ENCODE measurements at places on chromosomes 4 and X.
A peak's percentile ranks its signal among the peaks of the same experiment; 100 is the strongest.

- no peak for DNase-seq
These were observed 105.2 kb upstream of the STX18 start for GRCh38 chr4:4647041-4647440.

DNA sequence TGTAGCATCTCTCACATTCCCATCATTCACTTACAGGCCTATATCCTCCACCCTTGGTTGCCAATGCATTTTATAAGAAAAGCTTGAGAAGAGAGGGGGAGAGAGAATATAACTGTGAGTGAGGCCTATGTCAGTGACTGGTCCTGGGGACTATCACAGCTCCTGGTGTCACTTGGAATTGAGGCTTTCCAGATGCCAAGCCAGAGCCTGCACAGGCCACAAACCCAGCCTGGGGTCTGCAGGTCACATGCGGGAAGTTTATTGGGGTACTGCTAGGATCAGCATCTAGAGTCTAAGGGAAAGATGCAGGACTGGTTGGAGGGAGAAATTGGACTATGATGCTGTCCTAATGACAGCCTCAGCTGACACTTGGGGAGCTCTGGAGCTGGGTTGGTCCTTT, 47.6 kb downstream of the RTL5 start:
- no peak for DNase-seq

DNA sequence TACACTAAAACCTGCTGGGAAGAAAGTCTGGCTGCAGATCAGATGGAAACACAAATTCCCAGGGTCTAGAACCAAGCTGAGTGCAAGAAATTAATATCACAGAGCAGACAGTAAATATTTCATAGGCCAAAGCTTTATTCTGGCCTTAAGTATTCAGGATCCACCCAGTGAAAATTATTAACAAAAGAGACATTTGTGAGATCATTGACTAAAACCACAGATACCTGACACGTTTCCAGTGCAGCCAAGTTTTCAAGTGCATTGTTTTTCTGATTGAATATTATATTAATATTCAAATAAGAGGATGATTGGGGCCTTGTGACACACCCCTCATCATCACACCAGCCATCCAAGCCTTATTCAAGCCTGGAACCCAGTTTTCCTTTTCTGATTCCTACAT, 10.3 kb downstream of the ELOVL6 start:
- no peak for DNase-seq

GRCh38 chr4:127335073-127335620, 297.6 kb upstream of the INTU start:
- DNase-seq = no peak

DNA sequence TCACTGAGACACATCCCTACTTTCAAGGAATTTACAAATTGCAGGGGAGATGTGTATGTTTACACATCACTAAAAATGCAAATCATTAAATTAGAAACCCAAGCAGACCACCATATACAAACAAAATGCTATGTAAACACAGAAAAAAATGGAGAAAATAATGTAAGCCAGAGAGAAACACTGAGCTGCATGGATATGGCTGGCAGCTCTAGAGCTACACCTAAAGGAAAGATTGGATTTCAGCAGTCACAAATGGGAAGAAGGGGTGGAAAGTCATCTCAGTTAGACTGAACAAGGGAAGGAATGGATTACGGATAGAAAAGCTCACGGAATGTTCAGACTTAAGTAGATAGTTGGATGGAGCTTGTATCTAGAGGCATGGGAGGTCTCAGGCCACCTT, 186.3 kb downstream of the MOSPD2 start:
- DNase-seq = no peak

- no peak for DNase-seq
These were observed 236.1 kb downstream of the FBXO8 start for GRCh38 chr4:174047363-174047762.

GRCh38 chrX:13212191-13212651, 107.6 kb downstream of the ATXN3L start:
- no peak for DNase-seq

DNA sequence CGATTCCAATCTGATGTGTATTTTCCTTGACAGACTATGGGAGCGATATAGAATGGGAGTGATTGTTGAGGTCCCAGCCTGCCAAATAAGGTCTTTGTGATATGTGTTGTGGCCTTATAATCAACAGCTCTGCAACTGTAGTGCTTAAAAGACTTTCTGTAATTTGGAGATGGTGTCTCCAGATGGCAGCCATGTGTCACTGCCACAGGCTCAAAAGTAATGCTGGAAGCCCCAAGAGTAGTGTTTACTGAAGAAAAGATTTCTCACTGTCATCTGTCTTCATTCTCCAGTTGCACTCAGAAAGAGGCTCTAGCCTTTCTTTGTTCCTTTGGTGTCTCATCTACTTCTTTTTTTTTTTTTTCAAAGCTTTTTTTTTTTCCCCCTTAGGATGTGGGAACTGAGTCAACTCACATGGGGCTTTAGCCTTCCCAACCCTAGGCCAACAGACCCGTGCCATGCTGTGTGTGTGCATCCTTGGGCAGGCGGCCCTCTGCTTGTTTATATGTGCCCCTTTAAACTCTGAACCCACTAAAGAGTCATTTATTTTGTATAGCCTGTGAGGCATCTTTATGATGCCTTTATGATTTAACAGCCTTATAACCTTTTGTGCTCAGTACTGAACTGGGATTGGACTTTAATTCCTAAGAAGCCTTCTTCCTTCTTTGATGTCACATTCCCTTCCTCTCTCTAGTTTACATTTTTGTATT, 15.6 kb downstream of the SRPX2 start:
- no peak for DNase-seq

DNA sequence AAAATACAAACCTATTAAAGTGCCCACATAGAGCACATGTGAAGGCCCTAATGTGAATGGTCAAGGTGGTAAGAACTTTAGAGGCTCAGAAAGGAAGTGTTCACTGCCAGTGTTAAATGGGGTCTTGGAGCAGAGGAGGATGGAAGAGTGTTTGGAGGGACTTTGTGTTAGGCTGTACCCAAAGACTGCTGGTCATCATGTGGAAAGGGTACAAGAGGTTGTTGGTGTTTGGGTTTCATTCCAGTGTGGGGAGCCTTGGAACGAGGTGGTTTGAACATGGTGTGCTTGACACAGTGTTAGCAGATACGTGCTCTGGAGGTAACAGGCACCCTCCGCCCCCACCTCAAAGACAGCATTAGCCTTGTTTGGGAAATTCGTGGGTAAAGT, 73.1 kb downstream of the RAPGEF2 start:
- no peak for DNase-seq

GRCh38 chr4:157014621-157015591, 43.3 kb upstream of the PDGFC start:
- no peak for DNase-seq

DNA sequence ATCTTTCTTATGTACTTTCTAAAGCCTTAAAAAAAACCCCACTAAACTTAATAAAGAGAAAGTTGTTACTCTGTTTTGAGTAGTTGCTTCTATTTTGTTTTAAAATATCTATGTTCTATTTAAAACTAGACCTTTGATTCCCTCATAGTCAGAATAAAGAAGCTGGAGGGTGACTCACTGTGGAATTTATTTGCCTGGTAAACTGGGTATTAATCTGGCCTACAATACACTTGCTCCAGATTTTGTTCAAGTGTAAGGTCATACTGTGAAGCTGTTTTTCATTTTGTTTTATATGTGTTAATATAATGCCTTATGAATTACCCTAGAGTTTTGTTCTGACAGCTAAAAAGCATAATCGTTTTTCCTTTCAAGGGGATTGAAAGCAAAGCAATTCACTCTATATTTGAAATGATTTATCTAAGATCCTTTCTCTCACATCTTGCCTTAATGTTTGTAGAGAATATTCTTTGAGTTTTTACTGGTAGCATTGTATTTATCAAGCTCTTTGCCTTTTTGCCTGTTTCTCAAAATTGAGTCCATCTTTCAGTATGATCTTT, 277.4 kb upstream of the PITX2 start:
- no peak for DNase-seq

DNA sequence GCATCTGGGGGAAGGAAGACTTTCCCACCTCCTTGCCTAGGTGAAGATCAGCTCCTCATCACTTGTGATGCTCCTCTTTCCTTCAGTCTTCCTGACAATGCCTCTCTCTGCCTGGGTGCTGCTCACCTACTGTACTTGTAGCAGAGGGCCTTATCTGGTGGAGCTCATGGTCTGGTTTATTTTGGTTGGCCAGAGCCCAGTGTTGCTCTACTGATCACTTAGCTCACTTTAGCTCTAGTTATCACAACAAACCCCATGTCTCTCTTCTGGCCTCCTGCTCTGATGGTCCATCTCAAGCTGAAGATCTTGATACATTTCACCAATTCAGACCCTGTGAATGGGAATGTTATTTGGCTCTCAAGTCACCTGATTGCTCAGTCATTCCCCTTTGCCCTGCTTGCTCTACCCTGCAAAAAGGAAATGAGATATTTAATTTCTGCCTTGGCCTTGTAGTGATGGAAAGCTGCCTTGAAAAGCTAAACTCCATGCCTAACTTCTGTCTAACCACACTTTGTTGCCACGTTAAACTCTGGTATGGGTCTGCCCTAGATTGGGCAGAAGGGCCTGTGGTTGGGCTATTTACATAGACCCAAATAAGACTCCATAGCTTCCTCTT, 30.3 kb upstream of the ADH1C start:
- DNase-seq = no peak

DNA sequence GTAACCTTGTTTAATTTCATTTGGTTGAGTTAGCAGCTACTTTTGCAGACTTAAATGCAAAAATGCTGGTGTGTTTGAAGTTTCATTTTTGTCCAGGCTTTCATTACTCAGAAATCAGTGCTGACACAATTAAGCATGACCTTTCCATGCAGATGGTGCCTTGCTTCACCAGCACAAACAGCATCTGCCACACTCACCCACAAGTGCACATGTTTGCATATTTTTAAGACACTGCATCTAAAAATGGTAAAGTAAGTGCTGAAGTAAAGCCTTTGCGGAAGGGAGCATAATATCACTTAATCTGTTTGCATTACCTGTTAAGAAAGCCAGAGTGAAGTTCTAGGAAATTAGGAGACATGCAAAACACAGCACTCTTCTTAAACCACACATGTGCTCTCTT, 7.3 kb upstream of the DAPP1 start:
- no peak for DNase-seq

DNA sequence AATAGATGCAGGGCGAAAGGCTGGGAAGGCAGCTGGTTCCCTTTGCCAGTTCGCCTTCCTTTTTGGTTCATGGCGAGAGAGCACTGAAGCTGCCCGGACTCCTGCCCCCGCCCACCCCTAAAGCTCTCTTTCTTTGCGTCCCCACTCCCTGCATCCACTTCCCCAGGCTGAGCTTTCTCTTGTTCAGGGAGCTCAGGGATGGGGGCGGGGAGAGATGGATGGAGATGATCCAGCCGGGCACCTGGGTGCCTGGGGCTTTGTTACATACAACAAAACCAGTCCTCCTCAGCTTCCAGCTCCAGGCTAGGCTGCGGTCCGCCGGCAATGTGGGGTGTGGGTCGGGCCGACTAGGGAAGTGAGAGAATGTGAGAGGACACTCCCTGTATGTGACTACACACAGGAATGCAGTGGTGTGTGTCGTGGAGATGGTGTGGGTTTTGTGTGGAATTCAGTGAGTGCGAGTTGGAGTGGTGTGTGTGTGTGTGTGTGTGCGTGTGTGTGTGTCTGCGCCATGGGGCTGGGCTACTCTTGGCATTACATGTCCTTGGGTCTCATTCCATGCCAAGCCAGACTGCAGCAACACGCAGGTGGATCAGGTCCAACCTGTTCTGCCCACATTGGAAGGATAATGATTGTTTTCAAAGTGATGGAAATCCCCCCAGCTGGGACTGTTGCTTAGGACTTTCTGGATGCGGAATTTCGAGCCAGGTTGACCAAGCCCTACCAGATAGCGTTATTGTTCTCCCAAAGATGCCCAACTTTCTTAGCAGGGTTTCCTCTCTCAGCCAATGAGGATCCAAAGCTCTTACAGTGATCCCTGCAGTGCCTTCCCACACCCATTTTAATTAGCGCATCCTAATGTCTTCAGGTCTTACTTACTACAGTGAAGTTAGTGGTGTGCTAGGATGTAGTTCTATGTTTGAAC, 149.4 kb upstream of the CHRDL1 start:
- no peak for DNase-seq

DNA sequence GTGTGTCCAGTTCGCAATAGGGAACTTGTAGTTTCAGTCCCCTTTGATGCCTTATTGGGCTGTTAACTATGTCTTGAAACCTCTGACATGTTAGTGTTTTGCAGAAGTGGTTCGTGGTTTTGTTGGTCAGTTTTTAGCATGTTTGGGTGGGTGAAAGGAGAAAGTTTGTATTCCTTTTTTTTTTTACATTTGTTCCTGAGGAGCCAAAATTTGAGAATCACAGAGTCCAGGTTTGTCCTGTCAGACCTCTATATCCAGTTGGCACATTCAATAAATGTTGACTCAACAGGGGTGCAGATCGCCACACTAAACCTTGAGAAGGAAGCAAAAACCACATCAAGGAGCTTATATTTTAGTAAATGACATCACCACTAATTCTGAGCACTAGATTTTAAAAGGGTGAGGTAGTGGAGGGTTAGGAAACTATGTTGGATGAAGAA, 26.2 kb downstream of the DLG3 start:
- DNase-seq = no peak

- DNase-seq = no peak
These were observed 50.7 kb downstream of the SCD5 start for GRCh38 chr4:82747686-82748575.

GRCh38 chr4:41887821-41888686, 47.2 kb upstream of the TMEM33 start:
- peak; percentile 56 for DNase-seq

GRCh38 chrX:23908219-23909004, 606 bp downstream of the CXorf58 start:
- DNase-seq = peak; percentile 25

DNA sequence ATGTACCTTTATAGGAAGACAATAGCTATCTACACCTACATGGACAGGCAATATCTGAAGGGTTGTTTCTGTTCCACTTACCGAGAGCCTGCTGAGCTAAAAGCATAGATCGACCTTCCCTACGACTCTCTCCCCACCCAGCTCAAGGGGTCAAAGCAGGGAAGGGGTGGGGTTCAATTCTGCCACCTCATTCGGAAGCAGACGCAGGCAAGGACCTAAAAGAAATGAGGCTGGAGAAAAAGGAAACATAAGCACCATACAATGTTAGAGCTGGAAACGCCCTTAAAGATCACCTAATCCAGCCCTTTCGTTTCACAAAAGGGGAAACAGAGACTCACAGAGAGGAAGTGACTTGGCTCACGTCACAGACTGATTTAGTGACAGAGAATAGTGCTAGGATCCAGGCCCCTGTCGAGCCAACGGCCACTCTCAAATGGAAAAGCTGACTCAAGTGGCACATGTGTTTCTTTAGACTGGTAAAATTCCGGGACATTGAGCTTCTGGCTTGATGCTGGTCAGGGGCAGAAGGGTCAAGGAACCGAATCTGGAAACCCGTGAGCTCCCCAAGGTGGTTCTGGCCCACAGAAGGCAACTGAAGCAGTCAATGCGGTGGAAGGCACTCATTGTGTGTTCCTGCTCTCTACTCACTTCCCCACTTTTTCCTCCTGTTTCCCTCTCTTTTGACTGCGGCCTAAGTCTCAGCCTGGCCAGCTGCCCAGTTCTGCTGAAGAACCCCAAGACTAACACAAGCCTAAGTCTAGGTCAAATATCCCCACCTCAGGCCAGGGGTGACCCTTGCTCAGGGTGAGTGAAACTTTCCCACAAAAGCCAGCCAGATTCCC, 7.5 kb downstream of the SEPTIN6 start:
- DNase-seq = peak; percentile 71
